ENCODE measurements at places on chromosomes 13 and 19.

- no peak for DNase-seq
Measured at GRCh38 chr13:19860884-19861655, 2.4 kb downstream of the ZMYM5 start.

DNA sequence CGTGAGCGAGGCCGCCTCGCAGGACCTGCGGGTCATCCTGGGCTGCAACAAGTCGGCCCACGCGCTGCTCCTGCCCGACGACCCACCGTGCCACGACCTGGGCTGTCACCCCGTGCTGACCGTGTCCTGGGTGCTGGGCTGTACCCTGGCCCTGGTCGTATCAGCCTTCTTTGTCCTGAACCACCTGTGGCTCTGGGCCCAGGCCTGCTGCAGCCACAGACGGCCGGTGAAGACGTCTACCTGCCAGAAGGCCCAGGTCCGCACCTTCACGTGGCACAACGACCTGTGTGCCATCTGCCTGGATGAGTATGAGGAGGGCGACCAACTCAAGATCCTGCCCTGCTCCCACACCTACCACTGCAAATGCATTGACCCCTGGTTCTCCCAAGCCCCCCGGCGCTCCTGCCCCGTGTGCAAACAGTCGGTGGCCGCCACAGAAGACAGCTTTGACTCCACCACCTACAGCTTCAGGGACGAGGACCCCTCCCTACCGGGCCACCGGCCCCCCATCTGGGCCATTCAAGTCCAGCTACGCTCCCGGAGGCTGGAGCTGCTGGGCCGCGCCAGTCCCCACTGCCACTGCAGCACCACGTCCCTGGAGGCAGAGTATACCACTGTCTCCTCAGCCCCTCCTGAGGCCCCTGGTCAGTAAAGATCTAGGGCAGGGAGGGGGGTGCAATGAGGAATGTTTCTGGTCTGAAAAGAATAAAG is 1.1 kb downstream of the ZNRF4 start:
- DNase-seq: no peak

GRCh38 chr13:52695856-52696255 is 43.2 kb downstream of the SUGT1 start:
- DNase-seq: no peak

- DNase-seq: no peak
Measured at GRCh38 chr13:93235258-93236015, 8.8 kb downstream of the GPC6 start.

GRCh38 chr19:51726049-51726448 is 2.3 kb upstream of the HAS1 start:
- DNase-seq: no peak

DNA sequence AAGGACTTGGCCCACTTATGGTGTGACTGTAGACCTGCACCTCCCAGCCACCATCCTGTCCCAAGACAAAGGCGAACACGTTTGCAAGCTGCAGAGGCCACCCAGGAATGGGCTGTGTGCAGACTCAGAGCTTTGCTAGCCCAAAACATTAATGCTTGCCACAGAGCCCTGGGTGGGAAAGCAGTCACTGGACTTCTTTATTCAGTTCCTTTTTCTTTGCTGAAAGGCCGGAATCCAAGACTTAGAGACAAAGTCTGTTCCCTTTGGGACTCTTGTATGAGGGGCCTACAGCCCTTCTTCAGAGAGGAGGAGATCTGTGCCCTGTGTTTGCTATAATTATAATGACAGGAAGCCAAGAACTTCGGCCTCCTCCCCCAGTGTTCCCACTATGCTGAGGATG is 167.8 kb downstream of the DLEU7 start:
- DNase-seq: no peak

GRCh38 chr19:18908917-18909619 is 10.1 kb downstream of the COPE start:
- DNase-seq: no peak

DNA sequence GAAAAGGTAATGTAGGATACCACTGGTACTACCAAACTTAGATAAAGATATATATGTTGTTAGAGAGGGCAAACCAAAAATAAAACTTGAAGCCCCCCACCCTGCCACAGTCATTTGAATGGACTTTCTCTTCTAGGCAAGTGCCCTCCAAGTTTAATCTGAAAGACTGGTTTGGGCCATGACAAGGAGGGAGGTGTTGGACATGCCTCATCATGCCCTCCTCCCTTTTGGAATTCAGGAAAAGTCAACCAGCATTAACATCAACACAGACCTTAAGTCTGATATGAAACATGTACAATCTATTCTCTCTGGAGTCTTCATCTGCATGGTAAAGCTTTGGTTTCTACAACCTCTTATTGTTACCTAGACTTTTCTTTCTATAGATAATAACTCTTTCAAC is 46.3 kb upstream of the GPR12 start:
- no peak for DNase-seq

DNA sequence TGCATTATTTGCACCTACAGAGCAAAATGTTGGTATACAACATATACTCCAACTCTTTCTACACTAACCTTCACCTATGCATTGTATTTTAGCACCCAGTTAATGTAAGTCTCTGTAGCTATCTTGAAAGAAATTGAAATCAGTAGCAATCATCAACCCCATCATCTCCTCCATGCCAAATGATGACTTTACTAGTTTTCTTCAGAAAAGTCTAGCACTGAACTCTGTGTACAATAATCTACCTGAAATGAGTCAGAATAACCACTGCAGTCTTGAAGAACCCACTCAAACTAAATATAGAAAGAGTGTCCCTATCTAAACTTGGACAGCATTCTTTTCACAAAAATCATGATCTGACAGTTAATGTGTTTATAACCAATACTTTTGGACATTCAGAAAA is 9.8 kb downstream of the IRS2 start:
- DNase-seq: no peak

DNA sequence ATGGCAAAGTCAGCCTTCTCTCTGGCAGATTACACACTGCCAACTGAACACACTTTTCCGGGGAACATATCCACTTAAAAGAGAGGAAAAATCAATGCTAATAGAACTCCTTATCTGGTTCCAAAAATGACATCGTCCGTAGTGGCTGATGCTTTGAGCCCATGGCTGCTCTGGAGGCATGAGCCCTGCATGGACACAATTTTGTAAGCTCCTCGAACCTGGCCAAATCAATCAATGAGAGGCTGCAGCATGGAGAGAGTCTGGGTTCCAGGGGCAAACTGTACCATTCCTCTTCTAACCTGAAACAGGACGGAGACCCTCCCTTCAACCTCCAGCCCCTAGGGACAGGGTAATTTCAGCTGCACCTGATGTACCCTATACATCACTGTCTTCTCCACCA is 21.0 kb upstream of the TSHZ3 start:
- no peak for DNase-seq

DNA sequence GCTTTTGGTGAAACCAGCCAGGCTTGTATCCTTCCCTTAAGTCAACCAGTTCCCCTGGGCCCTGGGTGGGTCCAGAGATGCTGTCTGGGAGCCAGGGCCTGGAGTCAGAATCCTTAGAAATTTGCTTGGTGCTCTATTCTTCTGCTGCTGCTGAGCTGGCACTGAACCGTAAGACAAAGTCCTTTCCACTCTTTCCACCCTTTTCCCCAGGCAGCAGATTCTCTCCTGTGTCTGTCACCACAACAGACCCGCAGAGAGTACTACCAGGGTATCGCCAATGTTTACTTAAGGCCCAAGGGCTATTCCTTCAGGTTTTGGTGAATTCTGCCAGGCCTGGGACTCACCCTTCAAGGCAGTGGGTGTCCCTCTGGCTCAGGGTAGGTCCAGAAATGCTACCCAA is 12.2 kb downstream of the IFT88 start:
- DNase-seq: no peak

- no peak for DNase-seq
Measured at GRCh38 chr19:38890686-38891085, 8.7 kb downstream of the SIRT2 start.

GRCh38 chr19:40335855-40336600 is 12.2 kb downstream of the C19orf47 start:
- DNase-seq: no peak

DNA sequence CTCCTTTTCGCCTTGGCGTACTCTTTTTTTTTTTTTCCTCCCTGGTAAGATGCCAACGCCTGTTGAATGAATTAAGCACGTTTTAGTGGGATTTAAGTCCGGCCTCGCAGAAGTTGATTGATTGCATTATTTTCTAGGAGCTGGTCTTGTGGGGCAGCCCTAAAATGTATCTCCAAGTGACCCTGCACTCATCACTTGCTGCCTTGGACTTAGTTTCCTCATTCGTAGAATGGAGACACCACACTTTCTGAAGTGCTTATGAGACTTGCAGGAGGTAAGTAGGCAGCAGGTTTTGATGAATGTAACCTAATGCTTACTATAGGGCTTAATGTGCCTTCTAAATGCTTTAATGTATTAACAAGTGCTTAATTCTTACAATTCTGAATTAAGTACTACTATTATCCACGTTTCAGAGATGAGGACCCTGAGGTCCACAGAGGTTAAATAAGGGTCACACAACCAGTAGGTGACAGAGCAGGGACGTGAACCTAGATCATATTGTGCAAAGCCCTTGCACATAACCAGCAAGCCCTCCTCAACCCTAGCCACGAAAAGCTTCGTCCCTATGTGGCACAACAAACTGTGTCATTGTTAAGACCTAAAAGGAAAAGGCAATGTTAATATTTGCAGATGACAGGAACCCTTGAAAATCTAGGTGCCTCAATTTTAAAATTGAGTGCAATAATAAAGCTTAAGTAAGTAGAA is 514 bp upstream of the ARGLU1 start:
- DNase-seq: no peak

DNA sequence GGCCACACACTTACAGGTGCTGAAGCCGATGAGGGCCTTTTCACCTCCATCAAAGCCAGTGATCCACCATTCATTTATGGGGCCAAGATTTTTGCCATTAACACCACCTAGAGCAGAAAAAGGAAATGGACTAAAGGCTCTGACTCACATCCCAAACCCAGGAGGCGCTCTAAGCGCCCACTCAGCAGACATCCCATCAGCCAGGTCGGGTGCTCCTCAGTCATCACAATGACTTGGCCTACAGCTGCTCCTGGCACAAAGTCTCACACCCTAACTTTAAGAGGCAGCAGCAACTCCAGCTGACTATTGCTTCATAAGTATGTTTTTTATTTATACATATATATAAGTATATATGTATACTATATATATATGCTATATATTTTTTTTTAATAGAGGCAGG is 36.1 kb upstream of the EIF3G start:
- DNase-seq: no peak

- no peak for DNase-seq
Measured at GRCh38 chr13:34751044-34751443, 191.0 kb upstream of the NBEA start.

GRCh38 chr13:100128373-100128772 is 39.5 kb downstream of the PCCA start:
- DNase-seq: no peak

DNA sequence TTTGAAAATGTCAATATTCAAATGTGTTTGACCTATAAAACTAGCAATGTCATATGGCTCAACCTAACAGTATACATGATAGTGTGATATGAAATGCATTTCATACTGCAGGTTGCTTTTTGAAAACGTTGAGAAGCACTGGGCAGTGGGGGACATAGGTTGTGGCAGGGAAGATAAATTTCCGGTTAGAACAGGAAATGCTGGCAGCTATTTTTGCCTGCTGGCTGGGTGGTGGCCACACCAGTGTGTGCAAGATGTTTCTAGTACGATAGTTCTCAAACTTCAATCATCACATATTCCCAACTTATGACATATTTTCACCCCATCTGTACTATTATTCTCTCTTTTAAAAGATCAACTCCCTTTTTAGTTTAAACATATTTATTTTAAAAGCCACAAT is 17.2 kb downstream of the FXYD5 start:
- DNase-seq: no peak

DNA sequence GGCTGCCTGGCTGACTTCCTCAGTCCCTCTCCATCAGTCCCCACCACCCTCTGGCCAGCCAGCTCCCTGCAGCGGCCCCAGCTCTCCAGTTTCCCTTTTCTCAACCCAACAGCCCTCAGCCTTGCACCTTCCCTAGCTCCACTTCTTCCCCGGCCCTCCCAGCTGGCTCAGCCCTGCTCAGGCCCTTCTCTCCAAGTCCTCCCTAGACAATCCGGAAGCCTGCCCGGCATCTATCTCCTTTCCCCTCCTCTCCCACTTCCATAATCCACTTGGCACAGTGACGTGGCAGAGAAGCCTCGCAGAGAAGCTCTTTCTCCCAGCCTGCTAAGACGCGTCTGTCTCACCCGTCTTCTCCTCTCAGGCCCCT is 1.1 kb downstream of the UBXN6 start:
- peak; percentile 54 for DNase-seq

GRCh38 chr13:33188093-33188882 is 97.3 kb downstream of the STARD13 start:
- no peak for DNase-seq

DNA sequence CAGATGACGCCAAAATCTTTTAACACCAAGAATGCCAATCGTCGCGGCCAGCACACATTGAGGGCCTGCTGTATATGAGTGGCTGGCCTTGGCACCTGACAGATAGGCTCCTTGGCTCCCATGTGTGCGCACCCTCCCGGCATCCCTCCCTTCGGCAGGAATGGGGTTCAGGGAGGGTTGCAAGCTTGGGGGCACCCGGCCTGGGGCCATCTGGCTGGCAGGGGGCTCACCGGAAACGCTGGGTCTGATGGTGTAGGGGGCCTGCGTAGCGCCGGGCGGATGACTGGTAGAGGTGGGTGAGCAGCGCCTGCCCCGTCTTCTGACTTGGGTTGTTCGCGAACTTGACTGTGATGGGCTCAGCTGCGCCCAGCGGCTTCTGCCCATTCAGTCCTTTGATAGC is 22.4 kb downstream of the PRKCSH start:
- DNase-seq: no peak

GRCh38 chr19:2344381-2344870 is 15.6 kb upstream of the TMPRSS9 start:
- DNase-seq: peak; percentile 15

DNA sequence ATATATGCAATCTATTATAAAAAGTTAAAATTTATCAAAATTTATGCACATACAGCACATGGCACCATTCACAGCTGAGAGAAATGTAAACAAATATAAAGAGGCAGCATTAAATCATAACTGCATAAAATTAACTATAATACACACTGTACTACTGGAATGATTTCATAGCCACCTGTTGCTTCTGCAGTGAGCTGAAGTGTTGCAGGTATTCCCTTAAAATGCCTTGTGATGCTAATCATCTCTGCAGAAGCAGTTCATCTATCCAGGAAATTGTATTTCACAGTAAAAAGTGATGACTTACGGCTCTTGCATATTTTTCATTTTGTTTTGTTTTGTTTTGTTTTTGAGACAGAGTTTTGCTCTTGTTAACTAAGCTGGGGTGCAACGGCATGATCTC is 82.1 kb downstream of the STOML3 start:
- no peak for DNase-seq

DNA sequence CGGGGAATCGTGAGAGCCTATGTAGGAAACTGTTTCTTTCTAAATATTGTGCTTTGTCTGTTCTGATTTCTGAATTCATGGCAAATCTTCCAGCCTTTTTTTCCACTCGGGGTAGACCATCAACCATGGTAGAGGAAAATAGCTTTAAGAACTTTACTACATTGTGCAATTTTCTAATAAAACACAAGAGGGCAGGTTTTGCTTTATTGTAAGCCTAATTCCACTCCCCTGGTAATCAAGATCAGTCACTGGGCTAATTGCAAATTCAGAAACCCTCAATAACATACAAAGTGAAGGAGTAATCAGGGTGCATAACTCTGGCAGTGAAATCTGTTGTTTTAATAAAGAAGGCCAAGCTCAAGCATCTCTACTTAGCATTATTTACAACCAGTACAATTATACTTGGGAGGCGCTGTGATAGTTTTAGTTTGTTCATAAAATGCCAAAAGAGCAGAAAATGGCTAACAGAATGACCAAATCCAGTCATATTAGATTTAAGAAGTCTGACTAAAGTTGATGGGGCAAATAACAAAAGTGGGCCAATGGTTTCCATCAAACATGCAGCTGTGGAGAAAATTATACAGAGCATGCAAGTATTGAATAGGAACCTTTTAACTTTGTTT is 43.8 kb downstream of the DCT start:
- no peak for DNase-seq

Data from glutamatergic neuron (in vitro differentiated cells).